ENCODE measurements at places on chromosomes 5 and 9. TPM values are rescaled to one million over a fixed set of nuclear protein-coding genes. Genes with fewer than 3 reads are reported as not detected.

The SPATA31E1 gene
- not detected for total RNA-seq

- no peak for DNase-seq
Measured at GRCh38 chr9:98326459-98327248, 71.2 kb upstream of the TBC1D2 start.

DNA sequence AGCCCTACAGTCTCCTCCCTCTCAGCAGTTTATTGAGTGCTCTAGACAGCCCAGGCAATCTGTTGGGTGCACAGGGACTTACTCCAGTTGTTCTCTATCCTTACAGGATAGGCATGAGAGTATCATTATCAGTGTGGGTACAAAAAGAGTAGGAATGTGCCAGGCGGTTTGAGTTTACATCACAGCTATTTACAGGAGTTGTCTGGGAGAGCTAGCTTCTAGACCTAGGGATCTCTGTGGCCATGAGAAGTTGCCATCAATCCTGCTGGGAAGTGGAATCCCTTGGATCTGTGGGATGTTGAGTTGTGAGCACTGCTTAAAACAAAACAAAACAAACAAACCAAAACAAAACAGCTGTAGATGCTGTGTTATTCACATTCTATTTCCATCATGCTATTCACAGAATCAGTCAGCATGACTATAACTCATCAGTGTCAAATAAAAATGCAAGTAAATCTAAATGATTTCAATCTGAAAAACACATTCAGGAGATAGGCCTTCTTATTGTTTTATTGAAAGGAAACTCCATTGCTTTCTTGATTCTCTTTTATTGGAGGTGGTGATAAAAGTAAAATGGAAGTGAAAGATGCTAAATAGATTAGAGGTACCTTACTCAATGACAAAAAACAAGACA lies 552.4 kb upstream of the ZNF608 start:
- no peak for DNase-seq

- DNase-seq = no peak
Measured at GRCh38 chr9:2241461-2241835, 226.3 kb downstream of the SMARCA2 start.

The TLE1 gene
- total RNA-seq = 69.7 TPM

The ADAMTS19 gene
- not detected for total RNA-seq

GRCh38 chr9:137669261-137669672 lies 50.5 kb downstream of the EHMT1 start:
- DNase-seq = no peak

The PRR16 gene
- total RNA-seq = 19.8 TPM

DNA sequence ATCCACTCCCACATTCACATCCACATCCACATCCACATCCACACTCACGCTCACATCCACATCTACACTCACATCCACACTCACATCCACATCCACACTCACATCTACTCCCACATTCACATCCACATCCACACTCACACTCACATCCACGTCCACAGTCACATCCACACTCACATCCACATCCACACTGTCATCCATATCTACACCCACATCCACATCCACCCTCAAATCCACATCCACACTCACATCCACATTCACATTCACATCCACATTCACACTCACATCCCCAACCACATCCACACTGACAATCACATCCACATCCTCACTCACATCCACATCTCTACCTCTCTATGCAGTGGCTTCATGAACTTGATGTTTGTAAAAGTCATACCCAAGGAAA lies 190.5 kb downstream of the IRX1 start:
- no peak for DNase-seq

The TCOF1 gene
- total RNA-seq = 23.4 TPM

DNA sequence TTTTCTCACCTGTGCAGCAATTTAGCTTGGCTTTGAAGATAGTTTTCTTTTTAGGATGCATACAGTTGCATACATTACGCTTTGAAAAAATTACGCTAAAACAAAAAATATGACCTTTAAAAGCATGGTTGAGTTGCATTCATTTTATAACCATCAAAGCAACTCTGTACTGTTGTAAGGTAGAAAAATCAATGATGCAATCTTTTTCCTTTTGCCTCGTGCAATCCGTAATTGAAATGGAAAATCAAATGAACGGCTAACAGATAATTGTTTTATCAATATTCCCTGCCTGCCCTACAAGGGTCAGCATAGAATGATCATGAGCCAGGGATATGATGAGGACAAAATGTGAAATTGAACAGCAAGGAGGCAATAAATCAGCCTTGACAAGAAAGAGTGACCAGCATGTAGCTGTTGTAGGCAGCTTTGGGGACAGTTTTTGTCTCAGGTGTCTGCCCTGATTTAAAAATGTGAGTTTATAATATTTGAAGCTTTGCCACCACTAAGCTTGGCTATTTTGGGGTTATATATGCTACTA lies 98.2 kb downstream of the PBX3 start:
- DNase-seq = no peak

The CDKN2B gene
- total RNA-seq = 10.0 TPM

GRCh38 chr5:132265336-132266030 lies 8.0 kb downstream of the PDLIM4 start:
- no peak for DNase-seq

DNA sequence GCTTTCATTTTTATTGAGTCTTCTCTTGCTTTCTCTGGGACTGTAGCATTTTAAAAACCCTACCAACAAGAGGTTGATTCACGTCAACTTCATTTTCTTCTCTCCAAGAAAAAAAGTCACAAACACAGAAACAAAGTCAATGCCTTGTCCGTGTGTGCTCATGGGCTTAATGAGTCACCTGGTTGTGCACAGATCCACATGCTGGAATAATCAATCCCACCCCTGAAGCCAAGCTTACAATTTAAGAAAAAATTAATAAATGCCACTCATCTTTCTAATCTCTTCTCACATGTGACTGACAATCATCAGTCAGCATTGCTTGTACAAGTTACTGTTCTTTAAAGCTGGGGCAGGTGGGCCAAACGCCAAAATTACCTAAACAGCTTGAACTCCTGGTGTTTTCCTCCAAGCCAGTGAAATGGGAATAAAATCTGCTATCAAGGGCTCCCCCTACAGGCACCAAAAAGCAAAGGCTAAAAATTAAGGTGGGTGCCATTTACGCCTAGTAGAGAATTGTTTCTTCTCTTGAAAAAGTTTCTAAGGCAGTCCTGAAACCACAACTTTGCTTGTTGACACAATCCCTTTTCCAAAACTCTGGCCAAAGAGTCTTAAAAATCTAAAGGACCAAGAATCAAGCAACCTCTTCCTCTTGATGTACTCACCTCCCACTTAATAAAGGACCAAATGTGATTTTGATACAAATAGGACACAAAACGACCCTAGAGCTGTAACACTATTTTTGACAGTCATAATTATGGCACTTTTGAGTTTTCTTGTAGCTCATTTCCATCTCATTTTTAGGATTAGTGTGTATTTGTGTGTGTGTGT lies 21.3 kb downstream of the TRMO start:
- DNase-seq = no peak

DNA sequence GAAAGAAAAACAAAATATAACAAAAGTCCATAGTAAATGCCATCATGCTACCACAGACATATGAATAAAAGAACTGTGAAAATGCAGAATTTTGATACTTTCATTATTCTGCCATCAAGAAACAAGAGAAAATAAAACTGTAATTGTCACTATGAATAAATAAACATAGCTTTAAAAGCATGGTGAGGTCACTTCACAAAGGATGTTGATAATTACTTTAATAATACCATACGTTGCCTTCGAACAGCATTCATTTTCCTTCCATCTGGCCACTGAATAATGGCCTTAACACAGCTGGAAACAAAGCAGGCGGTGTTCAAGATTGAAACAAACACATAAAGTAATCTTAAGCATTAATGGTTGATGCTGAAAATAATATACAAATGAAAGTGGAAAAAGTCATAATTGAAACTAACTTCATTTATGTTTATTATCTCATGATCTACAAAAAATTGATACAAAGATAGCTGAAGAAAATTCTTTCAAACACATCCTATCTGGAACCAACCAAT lies 102.0 kb downstream of the AGTPBP1 start:
- DNase-seq = no peak

DNA sequence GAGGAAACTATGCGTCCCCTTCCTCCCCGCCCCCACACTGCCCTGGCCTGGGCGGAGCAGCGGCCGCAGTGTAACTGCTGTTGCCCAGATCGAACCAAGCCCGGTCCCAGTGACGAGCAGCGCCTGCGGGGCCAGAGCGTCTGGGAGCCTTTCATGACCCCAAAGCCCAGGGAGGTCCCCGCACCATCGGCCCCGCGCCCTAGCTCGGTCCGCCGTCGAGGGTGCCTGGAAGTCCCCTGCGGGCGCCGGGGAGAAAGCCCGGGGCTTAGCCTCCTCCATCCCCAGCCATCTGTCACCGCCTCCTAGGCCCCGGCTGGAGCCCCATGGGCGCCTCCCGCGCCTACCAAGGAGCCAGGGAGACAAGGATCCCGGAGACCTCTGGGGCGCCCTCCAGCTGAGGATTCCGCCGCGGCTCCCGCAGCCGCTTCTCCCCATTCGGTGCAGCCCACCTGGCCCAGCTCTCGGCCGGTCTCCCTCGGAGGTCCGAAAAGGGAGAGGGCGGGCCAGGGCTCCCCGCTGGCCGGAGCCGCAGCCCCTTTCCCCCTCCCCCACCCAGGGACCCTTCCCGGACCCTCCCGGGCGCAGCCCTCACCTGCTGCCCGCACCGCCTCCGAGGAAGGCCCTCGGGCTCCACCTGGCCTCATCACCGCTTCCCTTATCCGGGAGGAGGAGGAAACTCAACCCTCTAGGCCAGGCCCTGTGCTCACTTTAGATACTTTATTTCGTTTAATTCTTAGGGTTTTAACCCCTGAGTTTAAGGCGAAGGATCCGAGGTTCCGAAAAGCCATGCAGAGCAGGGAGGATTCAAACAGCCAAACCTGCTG lies 45.6 kb downstream of the APTX start:
- no peak for DNase-seq

- no peak for DNase-seq
Measured at GRCh38 chr5:39352951-39353350, 11.3 kb downstream of the C9 start.

GRCh38 chr5:139399501-139400121 lies 4.3 kb downstream of the SPATA24 start:
- no peak for DNase-seq

DNA sequence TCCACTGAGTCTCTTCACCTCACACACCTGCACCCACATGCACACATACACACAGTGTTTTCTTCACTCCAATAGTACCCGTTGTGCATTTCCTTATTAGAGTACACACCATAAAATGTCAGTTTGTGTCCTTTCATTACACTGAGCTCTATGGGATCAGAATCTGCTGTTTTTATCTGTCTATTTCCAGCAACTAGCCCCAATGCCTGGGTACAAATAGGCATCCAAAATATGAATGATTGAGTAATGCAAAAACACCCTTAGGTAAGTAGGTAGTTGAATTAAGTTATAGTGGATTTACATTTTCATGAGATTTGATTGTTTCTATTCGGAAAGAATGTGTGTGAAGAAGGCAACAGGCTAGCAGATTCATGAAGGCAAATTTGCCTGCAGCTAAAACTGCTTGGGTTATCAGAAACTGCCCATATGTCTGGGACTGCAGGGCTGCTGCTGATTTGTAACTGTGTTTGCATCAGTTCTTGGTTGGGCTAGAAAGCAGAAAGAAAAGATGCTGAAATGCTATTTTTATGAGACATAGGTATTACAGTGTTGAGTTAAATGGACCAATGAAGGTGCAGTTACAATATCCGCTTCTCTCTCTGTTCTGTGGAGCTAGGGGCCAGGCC lies 26.9 kb downstream of the PPP3R2 start:
- DNase-seq = no peak

GRCh38 chr5:131530706-131531331 lies 104.2 kb downstream of the RAPGEF6 start:
- no peak for DNase-seq

- DNase-seq = no peak
Measured at GRCh38 chr9:91162784-91163443, 198.8 kb downstream of the AUH start.

The FOXB2 gene
- total RNA-seq = not detected

The GPSM1 gene
- 29.2 TPM for total RNA-seq

The ADAMTSL1 gene
- 75.5 TPM for total RNA-seq

DNA sequence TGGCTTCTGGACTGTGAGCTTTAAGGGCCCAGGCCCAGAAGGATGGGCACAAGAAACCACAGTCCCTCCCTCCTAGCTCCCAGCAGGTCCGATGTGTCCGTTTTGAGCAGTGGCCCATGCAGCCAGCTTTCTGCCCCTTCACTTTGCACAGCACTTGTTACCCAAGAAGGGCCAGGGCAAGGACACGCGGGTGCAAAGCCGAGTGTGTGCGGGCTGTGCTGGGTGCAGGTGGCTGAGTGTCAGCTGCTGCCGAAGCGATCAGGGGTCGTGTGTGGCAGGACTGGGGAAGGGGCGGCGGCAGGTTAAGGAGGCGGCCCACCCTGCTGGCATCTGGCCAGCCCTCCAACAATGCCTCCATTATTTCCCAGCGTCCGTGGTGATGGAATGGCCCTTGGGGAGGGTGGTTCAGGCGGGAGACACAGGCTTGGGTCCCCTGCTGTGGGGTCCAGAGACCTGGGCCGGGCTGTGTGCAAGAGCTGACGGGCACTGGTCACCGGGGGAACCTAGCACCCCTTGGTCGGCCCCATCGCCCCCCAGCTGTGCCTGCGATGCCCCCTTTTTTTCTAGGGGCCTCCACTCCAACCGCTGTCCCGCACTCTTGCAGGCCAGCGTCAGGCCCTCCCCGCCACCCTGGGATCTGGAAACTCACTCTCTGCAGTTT lies 653 bp downstream of the LHX3 start:
- DNase-seq = no peak

DNA sequence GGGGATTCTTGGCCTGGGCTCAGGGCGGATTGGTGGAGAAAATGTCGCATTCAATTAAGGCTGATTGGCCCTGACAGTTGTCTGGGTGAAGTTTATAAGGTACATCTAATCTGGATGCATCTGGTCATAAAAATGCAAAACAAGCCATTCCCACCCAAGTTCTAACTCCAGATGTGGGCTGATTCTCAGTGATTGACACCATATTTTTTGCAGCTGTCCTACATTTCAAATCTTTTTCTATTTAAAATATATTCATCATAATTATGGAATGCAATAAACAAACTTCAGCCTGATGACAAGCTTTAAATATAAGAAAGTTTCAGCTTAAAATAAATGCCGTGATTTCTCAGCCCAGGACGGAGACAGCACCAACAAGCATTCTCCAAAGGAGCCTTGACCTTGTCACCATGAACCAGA lies 146.4 kb upstream of the SMIM23 start:
- DNase-seq = no peak

- no peak for DNase-seq
Measured at GRCh38 chr9:38338342-38339018, 54.0 kb upstream of the ALDH1B1 start.
